ENCODE measurements at places on chromosomes 5 and 9.
A peak's percentile ranks its signal among the peaks of the same experiment; 100 is the strongest.

DNA sequence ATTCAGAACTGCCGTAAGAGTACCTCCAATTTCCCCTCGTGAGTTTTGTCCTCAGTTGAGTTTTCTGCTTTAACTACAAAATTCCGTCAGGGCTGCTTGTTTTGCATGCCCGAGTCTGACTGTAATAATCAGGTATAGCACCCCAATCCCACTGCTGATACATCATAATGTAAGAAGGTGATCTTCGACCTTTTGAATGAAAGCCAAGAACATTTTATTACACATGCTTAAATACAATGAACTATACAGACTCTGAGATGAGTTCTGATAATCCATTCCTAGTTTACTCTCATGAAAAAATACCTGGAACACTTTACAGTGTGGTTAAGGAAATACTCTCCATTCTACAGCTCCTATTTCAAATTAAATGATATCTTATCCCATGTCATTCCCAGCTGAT is 49.2 kb upstream of the TSLP start:
- DNase-seq: no peak

DNA sequence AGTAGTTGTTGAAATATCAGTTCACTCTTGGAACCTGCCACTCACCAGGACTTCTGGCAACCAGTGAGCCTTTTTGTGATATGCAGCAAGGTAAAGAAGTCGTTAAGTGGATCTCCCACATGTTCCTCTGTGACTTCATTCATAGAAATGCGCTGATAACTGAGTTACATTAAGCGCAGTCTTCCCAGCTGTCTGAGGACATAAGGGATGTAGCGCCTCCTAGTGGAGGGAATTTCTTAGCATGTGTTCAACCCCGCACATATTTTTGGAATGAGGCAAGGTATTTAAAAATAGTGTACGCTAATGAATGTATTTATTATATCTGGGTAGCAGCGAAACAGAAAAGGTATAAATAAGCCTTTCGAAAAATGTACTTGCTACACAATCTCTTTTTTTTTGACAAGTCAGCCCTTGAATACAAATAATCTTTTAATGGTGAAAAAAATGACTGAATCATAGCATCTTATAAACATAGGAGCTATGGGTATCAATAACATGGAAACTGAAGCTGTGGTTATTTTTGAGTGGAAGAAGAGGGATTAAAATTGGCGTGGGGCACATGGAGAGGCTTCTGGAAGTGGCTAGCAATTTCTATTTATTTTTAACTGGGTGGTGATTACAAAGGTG is 38.0 kb downstream of the PALM2AKAP2 start:
- DNase-seq: peak; percentile 97

GRCh38 chr5:173233347-173234128 is 1.5 kb downstream of the NKX2-5 start:
- no peak for DNase-seq

- no peak for DNase-seq
Measured at GRCh38 chr5:35198686-35199085, 31.6 kb downstream of the PRLR start.

DNA sequence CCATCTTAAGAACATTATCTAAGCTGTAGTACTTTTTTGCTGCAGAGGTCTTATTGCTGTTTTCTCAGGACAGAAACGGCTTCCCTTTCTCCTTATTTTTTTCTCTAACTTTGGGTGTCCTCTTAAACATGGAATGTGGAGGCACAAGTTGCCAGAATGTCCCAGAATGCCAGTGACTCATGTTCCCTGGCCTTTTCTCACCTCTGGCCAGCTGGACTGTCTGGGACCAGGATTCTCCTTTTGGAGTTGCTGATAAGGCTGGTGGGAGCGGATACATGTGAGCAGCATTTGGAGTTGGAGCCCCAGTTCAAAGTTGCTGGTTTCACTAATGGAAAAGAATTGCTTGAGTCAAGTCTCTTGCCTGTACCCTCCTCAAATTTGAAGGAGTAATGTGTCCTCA is 112.8 kb downstream of the ARHGAP26 start:
- no peak for DNase-seq

- DNase-seq: peak; percentile 91
Measured at GRCh38 chr9:16824545-16825330, 45.7 kb downstream of the BNC2 start.

GRCh38 chr9:123662057-123662776 is 267.7 kb downstream of the DENND1A start:
- no peak for DNase-seq

- no peak for DNase-seq
Measured at GRCh38 chr5:102873379-102873932, 118.4 kb downstream of the PAM start.

GRCh38 chr9:1748407-1748806 is 266.7 kb upstream of the SMARCA2 start:
- no peak for DNase-seq

DNA sequence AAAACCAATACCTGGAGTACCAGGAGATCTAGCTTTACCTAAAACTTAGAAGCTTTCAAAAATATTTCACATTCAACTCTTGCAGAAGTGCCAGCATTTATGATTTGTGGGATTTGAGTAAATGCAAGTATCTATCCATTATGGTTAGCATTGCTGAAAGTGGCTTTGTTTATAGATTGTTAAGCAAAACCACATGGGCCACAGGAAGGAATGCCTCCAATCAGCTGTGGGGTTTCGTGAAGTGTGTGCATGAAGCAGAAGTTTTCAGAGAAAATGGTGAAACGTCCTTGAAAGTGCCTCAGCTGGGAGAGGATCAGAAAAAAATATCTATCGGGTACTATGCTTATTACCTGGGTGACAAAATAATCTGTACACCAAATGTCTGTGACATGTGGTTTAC is 4.2 kb downstream of the LECT2 start:
- DNase-seq: no peak

GRCh38 chr9:122065923-122066629 is 27.0 kb downstream of the TTLL11 start:
- DNase-seq: peak; percentile 41

- no peak for DNase-seq
Measured at GRCh38 chr5:169301386-169301934, 521 bp upstream of the SLIT3 start.

GRCh38 chr5:52148679-52149078 is 639.0 kb upstream of the ITGA1 start:
- peak; percentile 26 for DNase-seq

- no peak for DNase-seq
Measured at GRCh38 chr9:123454361-123454760, 98.4 kb downstream of the CRB2 start.

GRCh38 chr5:181265092-181265671 is 4.2 kb upstream of the TRIM52 start:
- no peak for DNase-seq

DNA sequence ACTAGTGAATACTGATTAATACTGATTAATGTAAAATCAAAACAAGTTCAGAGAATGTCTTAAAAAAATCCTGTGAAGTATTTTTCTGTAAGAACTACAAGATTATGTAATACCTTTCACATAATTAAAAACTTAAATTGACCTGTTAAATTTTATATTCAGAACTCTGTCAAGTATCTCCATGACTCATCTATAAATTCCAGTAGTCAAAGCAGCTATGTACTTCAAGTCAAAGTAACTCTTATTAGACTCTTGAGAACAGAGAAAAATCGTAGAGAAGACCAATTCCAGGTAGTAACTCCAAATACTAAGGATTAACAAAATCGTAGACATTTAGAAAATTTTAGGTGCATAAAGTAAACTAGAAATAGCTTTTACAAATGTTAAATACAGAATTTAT is 77.1 kb downstream of the HOMER1 start:
- DNase-seq: no peak

DNA sequence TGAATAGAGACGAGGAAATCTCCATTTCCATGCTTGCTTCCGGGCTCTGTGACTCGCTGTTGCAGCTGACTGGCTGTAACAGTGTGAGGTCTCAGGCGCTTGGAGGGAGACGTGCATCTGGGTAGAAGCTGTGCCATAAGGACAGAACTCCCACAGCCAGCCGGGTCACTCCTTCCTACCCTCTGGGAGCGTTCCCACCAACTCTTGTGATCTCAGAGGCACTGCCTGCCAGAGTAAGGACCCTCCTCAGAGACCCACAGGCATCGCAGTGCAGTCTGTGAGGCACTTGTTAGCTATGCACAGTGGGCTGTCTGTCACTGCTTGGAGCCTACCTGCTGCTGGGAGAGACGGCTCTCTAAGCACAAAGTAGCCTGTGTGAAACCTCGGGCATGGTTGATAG is 203.4 kb upstream of the SEMA6A start:
- DNase-seq: no peak

GRCh38 chr5:82375488-82376244 is 97.5 kb upstream of the RPS23 start:
- peak; percentile 75 for DNase-seq

- no peak for DNase-seq
Measured at GRCh38 chr5:176897263-176897662, 1.9 kb downstream of the HK3 start.

- DNase-seq: no peak
Measured at GRCh38 chr5:172043865-172044264, 37.4 kb upstream of the FBXW11 start.

DNA sequence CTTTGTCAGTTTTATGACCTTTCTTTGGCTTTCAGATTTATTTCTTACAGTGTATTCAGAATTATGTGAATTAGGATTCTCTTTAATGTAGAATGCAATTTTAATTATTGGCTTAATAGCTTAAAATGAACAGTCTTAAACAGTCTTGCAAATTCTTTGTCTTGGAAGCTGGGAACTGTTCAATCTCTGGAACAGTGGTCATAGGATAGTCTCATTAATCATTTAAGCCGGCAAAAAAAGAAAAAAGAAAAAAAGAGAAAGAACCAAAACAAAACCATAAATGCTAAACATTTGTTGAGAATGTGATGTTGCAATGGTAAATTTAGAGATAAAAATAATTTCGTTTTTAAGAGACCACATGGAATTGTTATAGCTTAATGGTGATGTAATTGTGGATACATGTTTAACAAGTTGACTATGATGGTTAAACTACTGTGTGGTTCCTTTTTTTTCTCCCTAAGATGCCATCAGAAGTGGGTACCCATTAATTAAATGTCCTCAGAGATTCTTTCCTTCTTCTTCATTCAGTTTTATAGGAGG is 61.6 kb downstream of the NNT start:
- DNase-seq: no peak

GRCh38 chr5:4137781-4138180 is 542.1 kb downstream of the IRX1 start:
- no peak for DNase-seq

DNA sequence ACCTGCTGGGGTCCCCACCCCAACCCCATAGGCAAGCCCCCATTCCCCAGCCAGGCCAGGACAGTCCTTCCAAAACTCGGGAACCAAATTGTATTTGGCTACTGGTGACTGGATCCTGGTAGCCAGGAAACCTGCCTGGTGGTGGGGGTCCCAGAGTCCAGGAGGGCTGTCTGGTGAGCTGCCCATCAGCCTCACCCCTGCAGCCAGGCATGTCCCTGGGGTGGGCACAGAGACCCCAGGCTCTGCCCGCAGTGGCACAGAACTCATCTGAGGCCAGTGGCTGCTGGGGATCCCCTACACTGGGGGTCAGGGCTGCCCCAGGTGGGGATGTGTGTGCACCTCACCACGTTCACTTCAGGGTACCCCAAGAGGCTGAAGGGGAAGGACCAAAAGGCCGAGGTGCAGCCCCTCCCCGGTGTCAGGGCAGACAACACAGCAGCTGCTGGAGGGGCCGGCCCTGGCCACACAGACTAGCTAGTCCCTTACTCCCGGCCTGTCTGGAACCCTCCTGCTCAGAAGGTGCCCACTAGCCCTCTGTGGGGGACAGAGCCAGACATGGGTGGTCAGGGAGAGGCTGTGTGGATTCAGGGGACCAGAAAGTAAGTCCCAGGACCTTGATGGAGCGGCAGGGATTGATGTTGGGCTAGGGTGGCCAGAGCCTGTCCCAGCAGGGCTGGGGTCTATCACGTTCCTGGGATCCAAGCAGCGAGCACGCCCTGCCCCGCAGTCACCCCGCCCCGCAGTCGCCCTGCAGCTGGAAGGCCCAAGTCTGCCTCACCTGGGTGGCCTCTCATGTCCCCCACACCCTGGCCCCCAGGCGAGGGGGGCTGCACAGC is 91.5 kb downstream of the KCNT1 start:
- DNase-seq: no peak

DNA sequence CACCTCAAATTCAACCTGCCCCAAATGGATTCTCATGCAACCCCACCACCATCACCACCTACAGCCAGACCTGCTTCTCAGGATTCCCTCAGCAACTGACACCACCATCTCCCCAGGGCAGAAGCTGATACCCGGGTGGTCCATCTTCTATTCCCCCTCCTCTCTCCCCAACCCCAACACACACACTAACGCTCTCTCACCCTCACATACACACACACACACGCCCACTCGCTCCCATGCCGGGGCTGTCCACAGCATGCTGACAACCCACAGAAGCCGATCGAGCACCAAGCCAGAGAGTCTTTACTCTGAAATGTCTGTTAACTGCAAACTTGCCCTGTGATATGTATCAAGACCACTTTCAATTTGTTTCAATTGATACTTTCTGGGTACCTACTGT is 28.4 kb downstream of the B4GALT1 start:
- no peak for DNase-seq

GRCh38 chr9:89905606-89906338 is 301.0 kb downstream of the GADD45G start:
- peak; percentile 34 for DNase-seq

- no peak for DNase-seq
Measured at GRCh38 chr9:4661611-4662010, 483 bp upstream of the PLPP6 start.

DNA sequence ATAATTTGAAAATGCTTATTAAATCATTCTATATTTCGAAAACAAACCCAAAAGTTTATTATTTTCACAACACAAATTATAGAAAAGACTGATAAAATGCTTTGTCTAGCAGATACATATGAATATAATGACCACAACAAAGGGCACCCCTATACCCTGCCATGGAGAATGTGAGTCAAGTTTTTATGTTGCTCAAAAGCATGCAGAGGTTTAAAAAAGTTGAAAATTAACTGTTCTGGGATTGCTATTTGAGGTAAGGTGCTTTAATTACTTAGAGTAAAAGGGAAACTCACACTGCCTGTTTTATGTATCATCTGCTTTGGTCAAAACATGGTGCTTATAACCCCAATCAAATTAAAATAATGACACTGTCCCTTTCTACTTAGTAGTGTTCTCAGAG is 41.0 kb downstream of the MLANA start:
- no peak for DNase-seq

- no peak for DNase-seq
Measured at GRCh38 chr5:169653091-169653490, 16.0 kb downstream of the DOCK2 start.

DNA sequence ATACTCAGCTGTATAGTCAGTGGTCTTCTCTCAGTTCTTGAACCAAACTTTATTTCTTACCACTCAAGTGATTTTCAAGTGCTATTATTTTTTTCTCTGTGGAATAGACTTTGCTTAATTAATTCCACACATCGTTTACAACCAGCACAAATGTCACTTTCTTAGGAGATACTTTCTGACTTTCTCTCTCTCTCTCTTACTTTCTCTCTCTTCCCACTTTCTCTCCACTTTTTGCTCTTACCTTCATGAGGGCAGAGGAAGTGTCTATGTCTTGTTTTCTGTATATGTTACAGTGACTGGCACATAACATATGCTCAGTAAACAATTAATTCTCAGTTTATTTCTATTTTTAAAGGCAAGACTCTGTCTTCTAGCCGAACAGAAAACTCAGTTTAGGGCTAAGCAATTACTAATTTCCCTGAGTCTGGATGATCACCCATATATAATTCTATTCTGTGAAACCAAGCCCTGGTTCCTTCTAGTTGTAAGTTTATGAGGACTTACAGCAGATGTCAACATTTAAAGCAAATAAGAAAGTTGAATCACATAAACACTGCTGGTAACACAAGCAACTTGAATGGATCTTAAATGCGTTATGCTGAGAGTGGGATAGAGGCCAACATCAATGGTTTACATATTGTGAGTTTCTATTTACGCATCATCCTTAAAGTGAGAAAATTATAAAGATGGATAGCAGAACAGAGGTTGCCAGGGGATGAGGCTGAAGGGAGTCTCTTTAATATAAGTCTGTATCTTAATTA is 791.4 kb downstream of the MTRR start:
- no peak for DNase-seq

Data from NCI-H69 (cell line).